DMS79 (cell line): ENCODE measurements at places on chromosomes 11 and 22.

- DNase-seq = no peak
Measured at GRCh38 chr11:13869398-13869886, 93.1 kb upstream of the SPON1 start.

- no peak for DNase-seq
Measured at GRCh38 chr22:24409707-24410106, 17.7 kb upstream of the ADORA2A start.

GRCh38 chr22:27217154-27217553 is 559.8 kb downstream of the MIAT start:
- no peak for DNase-seq

- DNase-seq = no peak
Measured at GRCh38 chr11:77384571-77384970, 83.1 kb upstream of the GDPD4 start.

DNA sequence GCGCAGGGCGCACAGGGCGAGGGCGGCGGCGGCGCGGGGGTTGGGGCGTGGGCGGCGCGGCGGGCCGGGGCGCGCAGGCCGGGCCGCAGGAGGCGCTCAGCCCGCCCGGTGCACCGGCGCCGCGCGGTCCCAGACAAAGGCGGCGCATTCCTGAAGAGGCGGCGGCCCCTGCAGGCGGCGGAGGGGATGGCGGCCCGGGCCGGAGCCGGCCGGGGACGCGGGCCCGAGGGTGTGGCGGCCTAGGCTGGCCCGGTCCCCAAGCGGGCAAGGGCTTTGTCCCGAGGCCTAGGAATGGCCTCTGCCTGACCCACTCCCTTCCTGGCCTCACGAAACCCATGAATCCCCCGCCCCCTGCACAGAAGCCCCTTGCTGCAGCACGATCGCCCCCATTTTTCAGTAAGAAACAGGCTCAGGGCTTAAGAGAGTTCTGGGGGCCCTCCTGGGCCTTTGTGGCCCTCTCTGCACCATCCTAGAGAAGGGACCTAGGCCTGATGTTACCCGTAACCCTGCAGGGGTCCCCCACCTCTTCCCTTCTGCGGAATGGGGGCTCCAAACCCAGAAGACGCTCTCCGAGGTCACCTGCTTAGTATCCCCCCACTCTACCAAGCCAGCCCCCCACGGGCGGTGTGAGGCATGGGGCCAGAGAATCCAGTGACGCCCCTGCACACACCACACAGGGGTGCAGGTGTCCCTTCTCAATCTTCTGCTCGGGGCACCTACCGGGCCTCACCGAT is at the start of gene RTN4R:
TSS of gene RTN4R (minus strand) at position 40 of the 734 bp plus-strand sequence. CDS start 226 bp downstream, outside the sequence.
- no peak for DNase-seq

GRCh38 chr22:30444632-30445437 is 19.3 kb downstream of the MTFP1 start:
- DNase-seq = no peak

GRCh38 chr11:86801364-86801763 is 1.0 kb downstream of the PRSS23 start:
- no peak for DNase-seq

GRCh38 chr11:130602641-130603334 is 154.3 kb downstream of the ADAMTS15 start:
- DNase-seq = no peak

- DNase-seq = no peak
Measured at GRCh38 chr22:30878516-30879414, 89.8 kb downstream of the MORC2 start.

- DNase-seq = no peak
Measured at GRCh38 chr11:1233351-1234053, 10.6 kb downstream of the MUC5B start.

DNA sequence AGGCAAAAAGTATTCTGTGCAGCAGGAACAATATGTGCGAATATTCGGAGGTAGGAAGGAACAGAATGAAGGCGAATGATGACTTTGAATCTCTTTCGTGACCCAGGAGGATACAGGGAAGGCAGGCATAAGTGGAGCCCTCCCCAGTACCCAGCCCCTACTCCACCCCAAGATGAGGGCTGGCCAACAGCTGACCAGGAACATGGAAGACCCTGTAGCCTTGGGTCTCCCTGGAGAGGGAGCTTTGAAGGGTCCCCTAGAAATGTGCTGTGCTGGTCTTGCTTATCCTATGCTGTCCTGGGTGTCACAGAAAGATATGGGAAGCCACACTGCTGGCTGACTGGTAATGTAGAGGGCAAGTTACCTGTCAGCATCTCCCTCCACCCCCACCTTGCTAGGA is 113.7 kb upstream of the NCAM1 start:
- DNase-seq = no peak

DNA sequence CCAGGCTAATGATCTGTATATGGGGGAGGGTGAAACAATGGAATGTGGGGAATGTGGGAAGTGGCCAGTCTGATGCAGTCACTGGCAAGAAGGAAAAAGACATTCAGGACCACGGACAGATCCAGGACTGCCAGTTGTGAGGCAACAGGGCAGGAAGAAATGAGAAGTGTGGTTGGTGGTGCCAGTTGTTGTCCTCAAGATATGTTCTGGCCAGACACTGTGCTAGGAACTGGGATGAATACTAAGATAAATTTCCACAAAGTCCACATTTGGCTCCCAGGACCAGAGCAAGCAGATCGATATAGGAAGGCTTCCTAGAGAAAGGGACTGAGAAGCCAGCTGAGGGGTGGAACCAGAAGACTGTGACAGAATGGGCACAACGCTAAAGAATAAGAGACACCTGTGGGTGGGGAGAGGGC is 6.8 kb upstream of the TPBGL start:
- DNase-seq = no peak

DNA sequence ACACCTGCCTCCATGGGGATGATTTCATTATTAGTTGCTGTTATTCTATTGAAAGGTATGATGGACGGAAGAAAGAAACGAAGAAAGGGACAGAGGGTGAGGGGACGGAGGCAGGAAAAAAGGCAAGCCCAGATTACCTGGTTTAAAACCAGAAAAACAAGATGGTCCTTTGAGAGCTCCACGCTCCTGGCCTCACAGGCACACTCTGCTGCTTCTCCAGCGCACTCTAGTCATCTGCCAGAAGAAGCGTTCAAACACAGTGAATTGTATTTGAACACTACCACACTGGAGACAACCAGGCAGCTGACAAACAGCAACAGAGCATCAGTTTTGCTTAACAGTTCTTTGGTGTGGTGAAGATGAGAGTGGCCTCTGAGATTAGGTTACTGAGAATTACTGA is 216.9 kb downstream of the CADM1 start:
- DNase-seq = peak; percentile 35

- DNase-seq = no peak
Measured at GRCh38 chr22:48179571-48180546, 1417.4 kb downstream of the TBC1D22A start.

- DNase-seq = no peak
Measured at GRCh38 chr11:12019337-12019736, 10.9 kb upstream of the DKK3 start.

GRCh38 chr11:86185381-86185750 is 59.2 kb upstream of the EED start:
- no peak for DNase-seq

DNA sequence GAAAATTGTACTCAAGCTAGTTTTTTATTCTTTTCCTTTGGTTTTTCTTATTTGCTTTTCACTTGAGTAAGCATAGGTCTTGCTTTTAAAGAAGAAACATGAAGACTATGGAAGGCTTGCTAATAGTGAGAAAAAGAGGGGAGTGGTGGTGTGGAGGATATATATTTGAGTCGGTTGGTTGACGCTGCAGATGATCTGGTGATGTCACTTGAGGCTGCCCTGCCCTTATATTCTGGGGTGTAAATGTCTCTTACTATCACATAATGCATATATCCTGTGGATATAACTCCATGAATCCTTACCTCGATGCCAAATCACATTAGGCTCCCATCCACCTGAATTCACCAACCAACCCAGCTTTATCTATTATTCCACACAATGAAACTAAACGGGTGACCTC is 2.9 kb downstream of the GRIA4 start:
- no peak for DNase-seq

GRCh38 chr11:32154275-32154674 is 63.4 kb downstream of the RCN1 start:
- DNase-seq = no peak

DNA sequence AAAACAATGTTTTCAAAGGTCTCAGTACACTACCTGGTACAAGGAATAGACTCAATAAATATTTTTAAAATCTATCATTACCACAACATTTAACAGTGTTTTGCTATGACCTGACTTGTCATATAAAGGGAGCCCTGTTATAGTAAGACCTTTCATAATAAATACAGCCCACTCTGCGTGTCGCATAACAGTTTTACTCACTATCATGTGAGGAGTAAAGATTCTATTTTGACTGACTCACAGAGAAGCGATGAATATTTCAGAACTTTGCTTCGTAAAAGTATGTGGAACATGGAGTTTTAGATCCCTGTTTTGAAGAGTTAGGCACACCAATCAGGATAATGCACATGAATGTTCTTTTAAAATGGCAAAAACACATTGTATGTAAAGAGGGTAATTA is 531.2 kb downstream of the KCNA4 start:
- no peak for DNase-seq

DNA sequence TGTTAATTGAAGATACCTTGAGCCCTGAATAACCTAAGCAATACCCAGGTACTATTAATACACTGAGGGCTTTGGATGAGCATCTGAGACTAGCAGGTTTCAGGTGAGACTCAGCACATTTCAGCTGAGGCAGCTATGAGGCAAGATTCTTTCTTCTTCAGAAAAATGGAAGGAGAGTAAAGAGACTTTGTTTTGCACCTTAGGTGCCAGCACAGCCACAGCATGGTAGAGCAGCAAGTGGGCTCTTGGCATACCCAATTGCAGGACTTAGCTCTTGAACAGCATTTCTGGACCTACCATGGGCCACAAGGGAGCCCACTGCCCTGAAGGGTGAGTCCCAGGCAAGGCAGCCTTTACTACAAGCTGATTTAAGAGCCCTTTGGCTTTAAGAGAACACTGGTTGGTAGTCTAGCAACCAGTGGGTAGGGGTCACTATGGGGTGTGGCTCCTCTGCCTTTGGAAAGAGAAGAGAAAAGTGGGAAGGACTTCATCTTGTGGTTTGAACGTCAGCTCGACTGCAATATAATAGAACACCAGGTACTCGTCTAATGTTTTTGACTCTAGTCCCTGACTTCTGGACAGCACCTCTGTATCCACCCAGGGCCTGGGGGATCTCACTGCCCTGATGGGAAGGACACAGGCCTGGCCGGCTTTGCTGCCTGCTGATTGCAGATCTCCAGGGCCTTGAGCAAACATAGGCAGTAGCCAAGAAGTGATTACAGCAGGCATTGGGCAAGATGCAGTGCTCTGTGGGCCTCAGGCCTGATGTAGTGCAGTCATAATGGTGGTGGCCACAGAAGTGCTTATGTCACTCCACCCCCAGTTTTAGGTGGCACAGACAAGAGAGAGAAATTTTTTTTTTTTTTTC is 73.3 kb downstream of the GLYATL1 start:
- DNase-seq = no peak

- DNase-seq = no peak
Measured at GRCh38 chr11:11537871-11538270, 83.9 kb downstream of the GALNT18 start.

GRCh38 chr22:38172832-38173640 is 8.6 kb downstream of the PLA2G6 start:
- DNase-seq = no peak

GRCh38 chr11:86735451-86736290 is 63.3 kb upstream of the ME3 start:
- no peak for DNase-seq

DNA sequence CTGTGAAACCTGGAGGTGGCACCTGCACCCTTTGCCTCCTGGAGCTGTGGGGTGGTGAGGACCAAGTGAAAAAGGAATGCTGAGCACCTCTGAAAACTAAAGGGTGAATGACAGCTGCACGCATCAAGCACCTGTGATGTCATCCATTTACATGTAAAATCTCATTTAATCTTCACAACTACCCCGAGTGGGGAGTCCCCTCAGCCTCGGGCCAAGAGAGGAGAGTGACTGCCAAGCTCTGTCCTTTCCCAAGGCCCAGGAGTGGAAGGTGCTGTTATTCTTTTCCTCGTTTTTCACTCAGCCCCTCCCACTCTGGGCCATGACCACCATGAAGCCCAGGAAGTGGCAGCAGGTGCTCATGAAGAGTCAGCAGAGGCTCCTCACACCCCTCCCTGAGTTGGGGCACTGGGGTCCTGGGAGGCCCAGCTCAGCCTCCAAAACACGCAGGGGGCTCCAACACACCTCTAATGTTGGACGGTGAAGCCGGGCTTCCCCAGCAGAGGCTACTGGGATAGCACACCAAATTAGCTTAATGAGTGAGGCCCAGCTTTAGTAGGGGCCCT is 35.7 kb downstream of the NECTIN1 start:
- DNase-seq = no peak
